ENCODE measurements at places on chromosomes 1 and 21.

GRCh38 chr1:173768206-173768605, 53.4 kb downstream of the KLHL20 start:
- no peak for DNase-seq

DNA sequence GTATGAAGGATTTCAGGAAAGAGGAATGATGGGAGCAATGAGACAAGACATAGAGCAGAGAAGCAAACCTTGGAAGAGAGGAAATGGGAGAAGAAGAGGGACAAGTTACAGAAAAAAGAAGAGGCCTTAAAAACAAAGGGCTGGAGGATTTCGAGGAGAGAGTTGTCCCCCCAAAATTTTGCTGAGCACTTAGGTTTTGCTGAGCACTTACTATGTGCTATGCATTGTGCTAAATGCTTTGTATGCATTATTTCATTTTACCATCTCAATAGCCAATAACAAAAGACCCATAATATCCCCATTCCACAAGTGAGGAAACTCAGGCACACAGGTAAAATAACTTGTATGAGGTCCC, 2.5 kb upstream of the TRIM63 start:
- DNase-seq: no peak

DNA sequence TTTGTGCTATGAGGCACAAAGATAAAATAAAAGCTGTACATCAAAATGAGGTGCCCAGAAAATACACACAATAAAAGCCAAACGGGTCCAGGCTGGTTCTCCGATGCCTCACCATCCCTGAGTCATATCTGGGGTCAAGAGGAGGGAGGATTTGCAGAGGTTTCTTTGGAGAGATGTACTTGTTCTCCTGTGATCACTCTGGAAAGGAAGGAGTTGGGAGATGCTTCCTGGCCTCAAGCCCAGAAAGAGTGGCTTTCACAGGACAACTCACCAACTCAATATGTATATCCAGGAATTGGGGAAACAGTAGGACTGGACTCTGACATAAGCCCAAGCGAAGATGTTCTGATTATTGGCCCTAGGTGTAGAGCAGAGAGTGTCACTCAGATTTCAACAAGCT, 51.9 kb downstream of the DIPK1A start:
- DNase-seq: no peak

GRCh38 chr1:10677491-10678391, 118.7 kb downstream of the CASZ1 start:
- no peak for DNase-seq

DNA sequence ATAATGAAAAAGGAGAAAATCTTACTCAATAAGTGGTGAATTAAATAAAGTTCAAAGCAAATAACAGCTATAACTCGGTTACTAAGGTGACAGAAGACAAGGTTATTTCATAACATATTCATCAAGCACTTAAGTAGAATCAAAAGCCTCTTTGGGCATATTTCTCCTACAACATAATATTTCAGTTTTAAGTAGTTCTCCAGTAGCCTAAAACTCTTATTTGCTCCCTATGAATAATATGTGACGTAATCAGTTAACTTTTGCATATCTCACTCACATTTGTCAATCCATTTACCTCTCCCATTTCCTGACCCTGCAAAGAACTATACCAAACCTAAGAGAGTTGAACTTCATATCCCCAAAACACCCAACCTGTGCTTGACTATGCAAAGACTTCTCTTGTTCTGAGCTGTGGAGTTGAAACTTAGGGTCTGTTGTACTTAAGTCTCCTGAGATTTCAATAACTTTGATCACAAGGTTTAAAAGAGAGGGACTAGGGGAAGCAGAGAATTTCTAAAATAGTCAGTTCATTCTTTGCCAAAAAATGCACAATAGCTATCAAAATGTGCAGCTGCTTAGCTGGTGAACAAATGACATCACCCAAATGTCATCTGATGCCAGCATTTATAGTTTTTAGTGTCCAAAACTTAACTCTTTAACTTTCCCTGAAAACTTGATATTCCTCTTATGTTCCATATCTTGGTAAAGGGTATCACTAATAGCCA, 37.2 kb downstream of the TTLL7 start:
- no peak for DNase-seq

GRCh38 chr1:44227211-44227610, 13.9 kb downstream of the DMAP1 start:
- DNase-seq: no peak

- no peak for DNase-seq
These were observed 15.7 kb upstream of the NRIP1 start for GRCh38 chr21:15080526-15080925.

DNA sequence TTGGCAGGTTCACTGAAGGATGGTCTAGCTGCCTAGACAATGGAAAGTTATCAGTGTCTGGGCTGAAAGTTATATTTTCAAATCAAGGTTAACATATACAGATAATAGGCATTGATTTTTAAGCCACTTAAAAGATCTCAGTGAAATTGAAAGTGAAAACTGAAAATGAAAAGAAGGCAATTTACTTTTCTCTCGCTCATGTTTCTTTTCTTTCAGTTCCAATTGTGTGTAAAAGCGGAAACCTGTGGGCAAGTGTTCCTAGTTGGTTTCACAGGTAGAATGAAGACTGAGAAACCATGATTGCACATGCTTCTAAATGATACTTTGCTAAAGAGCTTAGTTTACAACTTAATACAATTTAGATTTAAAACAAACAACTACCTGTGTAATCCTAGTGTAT, 383.7 kb downstream of the ZP4 start:
- DNase-seq: no peak

All from NCI-H187 treated with DMSO at 0.1 percent for 48 hours (cell line).